ENCODE measurements at places on chromosomes 7 and 10.

GRCh38 chr7:107697321-107698049 is 36.9 kb downstream of the SLC26A4 start:
- no peak for DNase-seq

DNA sequence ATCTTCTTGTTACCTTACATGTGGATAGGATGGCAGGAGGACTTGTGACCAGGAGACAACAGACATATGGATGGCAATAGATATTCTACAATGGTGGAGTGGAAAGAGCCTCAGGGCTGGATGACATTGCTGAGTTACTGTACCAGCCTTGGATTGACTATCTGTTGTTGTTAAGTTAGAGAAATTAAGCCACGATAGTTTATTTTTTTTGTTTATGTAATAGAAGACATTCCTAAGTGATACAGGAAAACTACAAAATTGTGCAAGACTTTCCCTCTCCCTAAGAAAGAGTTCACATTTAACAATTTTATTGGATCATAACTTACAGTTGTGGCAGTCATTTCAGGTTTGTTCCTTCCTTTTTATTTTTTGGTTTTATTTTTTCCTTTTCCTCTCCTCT is 230.7 kb upstream of the CACNA2D1 start:
- no peak for DNase-seq

DNA sequence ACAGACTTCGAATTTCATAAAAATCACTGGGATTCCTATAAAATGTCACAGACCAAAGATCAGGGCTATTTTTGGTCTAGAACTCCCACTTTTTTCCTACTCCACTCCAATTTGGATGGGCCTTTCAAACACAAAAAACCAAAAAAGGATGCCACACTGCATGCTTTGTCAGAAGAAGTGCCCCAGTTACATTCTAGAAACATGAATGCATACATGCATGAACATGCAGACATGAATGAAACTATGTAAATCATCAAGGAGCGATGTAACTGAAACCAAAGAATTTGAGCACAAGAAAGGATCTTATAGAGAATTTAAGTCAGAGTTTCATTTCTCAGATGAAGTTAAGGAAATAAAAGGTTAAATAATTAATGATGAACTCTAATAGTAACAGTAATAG is 31.8 kb upstream of the FAM133B start:
- no peak for DNase-seq

DNA sequence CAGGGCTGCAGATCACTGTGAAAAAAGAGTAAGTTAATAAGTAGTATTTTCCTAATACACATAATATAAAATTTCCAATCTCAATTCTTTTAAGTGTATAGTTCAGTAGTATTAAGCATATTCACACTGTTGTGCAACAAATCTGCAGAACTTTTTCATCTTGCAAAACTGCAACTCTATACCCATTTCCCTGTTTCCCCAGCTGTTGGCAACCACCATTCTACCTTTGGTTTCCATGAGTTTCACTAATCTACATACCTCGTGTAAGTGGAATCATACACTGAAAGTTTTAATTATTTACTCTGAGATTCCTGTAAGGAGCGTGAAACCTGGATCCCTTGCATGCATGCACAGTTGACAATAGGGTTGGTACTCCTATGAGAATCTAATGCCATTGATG is 155.4 kb downstream of the ZPBP start:
- DNase-seq = no peak

- no peak for DNase-seq
Measured at GRCh38 chr7:83579740-83580139, 69.2 kb downstream of the SEMA3E start.

GRCh38 chr10:9222917-9223316 is 1168.4 kb downstream of the GATA3 start:
- DNase-seq = no peak

- no peak for DNase-seq
Measured at GRCh38 chr7:83827036-83827435, 178.1 kb upstream of the SEMA3E start.

- DNase-seq = no peak
Measured at GRCh38 chr10:11015446-11015934, 2.2 kb upstream of the CELF2 start.

DNA sequence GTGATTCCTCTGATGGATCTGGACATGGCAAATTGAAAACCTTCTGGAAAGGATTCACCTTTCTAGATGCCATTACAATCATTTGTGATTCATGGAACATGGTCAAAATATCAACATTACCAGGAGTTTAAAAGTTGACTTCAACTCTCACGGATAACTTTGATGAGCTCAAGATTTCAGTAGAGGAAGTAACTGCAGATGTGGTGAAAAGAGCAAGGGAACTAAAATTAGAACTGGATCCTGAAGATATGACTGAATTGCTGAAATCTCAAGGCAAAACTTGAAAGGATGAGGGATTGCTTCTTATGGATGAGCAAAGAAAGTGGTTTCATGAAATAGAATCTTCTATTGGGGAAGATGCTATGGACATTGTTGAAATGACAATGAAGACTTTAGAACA is 293.6 kb downstream of the ARHGAP12 start:
- no peak for DNase-seq

GRCh38 chr10:3625959-3626751 is 158.9 kb downstream of the KLF6 start:
- DNase-seq = no peak

DNA sequence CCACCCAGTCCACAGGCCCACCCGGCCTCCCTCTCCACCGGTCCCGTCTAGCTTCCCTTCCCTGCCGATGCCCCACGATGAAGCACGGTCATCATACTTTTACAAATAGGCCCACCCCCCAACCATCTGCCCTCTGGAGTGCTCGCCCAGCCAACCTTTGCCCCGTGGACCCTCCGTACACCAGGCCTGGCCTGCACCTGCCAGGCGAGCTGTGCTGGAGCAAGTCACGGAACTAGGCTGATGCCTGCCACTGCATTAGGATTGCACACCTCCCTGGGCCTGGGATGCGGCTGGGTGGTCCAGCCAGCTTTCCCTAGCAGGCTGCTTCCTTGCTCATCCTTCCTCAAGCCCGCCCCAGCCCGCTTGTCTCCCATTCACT is 44.7 kb downstream of the PPIF start:
- DNase-seq = no peak

GRCh38 chr10:116670706-116671105 is 50.0 kb downstream of the PNLIPRP2 start:
- DNase-seq = no peak

DNA sequence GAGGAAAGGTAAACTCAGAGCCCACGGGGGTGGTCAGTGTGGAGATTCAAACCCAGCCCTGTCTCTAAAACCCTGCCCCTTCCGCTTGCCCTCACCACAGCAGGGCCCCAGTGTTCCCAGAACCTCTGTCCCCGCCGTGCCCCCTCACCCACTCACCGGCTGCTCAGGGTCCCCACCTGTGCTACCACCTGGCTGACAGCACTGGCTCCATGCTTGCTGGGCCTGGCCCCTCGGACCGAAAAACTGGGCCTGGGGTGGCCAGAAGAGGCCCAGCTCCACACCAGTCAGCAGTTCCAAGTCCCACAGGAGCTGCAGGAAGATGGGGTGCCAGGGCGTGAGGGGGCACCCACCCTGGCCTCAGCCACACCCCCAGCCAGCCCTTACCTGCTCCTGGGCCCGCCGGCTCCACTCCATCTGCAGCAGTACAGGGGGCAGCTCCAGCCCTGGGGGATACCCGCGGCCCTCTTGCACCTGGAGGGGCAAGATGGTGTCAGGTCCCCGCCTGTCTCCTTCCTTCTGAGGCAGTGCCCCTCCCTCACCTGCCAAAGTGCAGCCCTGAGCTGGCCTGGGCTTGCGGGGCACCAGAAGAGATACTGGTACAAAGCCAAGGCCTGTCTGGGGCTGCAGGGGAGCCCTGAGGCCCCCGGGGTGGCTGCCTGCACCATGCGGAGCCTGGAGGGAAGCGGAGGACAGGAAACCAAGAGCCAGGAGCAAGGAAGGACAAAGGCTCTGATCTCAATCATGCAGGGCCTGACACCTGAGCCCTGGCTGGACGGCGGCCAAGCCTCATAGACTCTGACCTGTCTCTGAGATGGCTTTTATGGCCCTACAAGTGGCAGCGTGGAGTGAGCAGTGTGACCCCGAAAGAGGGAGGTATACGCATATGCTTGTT is 11.7 kb downstream of the ATP6V1F start:
- DNase-seq = no peak

GRCh38 chr7:45568536-45569289 is 5.5 kb upstream of the ADCY1 start:
- no peak for DNase-seq

GRCh38 chr10:14534152-14534551 is 203.4 kb upstream of the FRMD4A start:
- DNase-seq = no peak

GRCh38 chr10:13567030-13567429 is 19.7 kb upstream of the PRPF18 start:
- DNase-seq = no peak

GRCh38 chr10:78424723-78425122 is 391.1 kb downstream of the RPS24 start:
- no peak for DNase-seq

DNA sequence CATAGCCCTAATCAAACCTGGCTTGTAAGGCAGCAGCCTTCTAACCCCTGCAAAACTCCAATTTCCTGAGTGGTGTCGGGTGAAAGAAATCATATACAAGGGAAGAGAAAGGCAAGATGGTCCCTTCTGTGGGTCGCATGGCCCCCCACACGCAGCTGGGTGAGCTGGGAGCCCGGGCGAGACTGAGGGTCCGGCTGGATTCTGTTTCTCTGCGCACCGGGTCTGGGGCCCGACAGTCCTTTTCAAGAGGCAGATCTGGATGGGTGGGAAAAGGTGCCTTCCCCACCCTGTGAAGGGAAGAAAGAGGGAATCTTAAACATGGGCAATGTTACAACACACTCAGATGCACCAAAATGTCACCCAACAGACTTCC is 18.5 kb downstream of the WDR86 start:
- DNase-seq = no peak

DNA sequence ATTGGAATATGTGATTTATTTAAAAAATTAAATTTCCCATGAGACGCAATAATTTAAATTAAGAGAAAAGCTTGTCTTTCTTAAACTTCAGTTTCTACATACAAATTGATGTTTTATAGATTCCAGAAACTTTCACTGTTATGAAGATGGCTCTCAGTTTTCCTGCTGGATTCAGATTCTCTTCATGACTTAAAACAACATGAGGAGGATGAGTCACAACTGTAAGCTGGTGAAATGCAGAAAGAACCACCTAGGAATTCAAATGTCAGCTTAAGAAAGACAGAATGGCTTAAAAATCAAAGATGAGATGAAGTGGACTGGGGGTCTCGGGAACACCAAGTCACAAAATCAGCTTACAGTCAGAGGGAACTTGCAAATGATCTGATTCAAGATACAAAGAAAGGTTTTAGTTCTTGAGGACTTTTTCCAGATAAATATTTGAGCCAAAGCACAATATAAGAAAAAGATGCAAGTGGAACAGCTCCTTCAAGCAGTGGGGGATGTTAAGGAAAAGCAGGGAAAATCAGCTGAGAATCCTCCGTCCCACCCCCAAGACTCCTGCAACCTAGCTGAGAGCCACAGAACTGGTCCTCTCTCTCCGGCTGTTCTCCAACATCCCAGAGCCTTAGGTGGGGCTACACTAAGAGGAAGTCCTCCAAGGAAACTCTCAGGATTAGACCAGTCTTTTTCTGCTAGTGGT is 279.8 kb downstream of the KCNMA1 start:
- DNase-seq = no peak

DNA sequence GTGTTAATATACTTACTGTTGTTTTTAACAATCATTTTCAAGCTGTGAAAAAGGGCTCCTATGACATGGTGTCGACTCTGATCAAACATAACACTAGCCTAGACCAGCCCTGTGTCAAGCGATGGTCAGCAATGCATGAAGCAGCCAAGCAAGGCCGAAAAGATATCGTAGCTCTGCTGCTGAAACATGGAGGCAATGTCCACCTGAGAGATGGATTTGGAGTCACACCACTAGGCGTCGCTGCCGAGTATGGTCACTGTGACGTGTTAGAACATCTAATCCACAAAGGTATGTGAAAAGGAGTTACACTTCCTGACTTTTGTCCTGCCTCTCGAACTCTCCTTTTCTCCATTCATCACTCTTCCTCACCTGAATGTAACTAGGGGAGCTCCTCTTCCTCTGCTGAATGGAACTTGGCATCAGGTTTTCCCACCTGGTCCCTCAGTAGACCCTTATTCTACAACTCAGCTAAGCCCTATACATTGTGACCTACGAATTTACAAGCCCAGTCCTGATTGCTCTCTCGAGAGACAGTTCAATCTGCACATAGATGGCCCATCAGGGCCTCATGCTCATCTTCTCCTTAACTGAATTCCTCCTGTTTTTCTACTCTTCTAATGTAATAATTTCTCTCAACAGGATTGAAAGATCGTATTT is 23.0 kb downstream of the ASB15 start:
- DNase-seq = peak; percentile 28

- no peak for DNase-seq
Measured at GRCh38 chr7:26141077-26141476, 10.9 kb upstream of the NFE2L3 start.

- peak; percentile 77 for DNase-seq
Measured at GRCh38 chr7:23713285-23714149, 3.5 kb downstream of the STK31 start.

DNA sequence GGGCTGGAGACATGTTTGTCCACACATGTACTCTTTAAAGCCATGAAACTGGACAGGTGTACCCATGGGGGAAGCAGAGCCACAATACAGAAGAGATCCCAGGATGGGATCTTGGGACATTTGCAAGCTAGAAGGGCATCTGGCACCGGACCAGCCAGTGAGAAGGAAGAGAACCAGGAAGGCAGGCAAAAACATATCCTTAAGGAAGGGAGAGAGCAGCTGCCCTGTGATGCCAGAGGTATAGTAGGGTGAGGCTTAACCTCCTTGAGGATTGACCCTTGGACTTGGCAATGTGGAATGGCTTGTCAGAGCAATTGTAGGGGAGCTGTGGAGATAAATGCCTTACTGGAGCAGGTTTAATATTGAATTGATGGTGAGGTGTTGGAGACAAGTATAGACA is 17.9 kb upstream of the SUV39H2 start:
- no peak for DNase-seq

DNA sequence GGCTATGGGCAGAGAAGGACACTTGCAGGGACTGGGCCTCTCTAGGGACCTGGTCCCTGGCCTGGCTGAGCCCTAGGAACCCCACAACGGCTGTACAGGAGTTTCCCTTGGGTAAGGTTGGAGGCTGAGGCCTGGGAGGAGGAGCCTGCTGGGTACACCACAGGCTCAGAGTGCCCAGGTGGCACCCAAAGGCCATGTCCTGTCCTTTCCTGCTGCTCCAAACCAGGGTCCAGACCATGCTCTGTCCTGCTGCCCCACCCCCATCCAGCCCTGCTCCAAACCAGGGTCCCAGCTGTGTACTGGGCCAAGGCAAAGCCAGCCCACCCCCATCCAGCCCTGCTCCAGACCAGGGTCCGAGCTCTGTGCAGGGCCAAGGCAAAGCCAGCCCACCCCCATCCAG is 35.3 kb upstream of the ZNF488 start:
- no peak for DNase-seq

All from Panc1 (cell line).